Glomerular endothelial cell (primary cell): ENCODE measurements at places on chromosomes 13 and 19.

DNA sequence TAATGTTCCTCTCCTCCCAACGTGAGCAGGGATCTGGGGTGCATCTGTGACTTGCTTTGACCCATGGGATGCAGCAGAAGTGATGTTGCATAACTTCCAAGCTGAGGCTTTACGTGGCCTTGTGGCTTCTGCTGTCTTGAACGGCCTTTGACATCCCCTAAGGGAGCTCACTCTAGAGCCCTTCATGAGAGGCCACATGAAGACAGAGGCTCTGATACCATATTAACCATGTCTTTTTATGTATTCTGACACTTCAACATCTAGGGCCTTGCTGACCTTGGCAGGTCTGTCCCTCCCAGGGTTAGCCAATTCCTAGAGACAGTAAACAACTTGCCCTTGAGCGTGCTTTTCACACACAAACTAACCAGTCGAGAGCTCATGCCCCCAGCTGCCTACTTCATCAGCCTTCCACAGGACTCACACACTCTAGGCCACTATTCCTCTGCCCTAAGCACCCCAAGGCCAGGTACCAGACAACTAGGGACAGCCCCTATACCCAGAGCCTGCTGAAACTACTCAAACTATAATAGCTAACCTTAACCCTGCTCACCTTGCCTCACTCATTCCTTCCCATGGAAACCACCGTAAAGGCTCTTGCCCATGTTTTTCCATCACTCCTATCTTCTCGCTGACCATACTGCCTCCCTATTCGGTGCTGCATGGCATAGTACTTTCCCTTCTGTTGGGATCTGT, 45.4 kb downstream of the CCDC70 start:
- DNase-seq: no peak

- no peak for DNase-seq
Measured at GRCh38 chr13:93146584-93147297, 79.9 kb upstream of the GPC6 start.

- DNase-seq: no peak
Measured at GRCh38 chr19:2274185-2274711, 7.7 kb downstream of the PEAK3 start.

- no peak for DNase-seq
Measured at GRCh38 chr19:6084821-6085220, 25.5 kb downstream of the RFX2 start.

DNA sequence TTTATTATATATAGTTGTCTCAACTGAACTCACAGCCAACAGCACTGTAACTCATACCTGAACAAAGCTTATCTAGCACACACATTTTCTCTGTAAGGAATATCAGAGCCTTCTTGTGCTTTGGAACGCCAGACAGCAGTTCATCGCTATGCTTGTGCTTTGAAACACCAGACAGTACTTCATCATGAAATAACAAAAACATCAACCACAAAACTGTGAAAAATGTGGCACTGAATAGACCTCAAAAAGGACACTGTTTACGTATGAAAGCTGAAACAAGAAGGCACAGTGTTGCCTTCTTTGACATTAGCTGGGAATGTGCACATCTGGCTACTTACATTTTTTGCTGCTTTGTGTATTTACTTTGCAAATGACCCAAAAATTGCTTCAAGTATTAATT, 160.2 kb downstream of the PDS5B start:
- no peak for DNase-seq

DNA sequence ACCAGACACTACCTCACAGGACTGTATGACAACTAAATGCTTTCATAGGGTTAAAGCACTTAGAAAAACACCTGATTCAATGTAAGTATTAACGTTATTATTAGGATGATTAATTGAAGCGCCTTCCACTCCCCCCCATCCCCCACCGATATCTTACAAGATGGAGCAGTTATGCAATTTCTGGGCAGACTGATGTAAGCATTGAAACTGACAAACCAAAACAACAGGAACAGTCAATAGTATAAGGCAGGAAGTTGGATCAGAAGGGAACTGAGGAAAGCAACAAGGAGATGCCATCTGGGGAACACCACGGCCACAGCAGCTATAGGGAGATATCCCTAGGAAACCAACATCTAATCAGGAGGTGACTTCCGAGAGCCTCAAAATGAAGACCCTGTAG, 3.8 kb downstream of the LCP1 start:
- no peak for DNase-seq

DNA sequence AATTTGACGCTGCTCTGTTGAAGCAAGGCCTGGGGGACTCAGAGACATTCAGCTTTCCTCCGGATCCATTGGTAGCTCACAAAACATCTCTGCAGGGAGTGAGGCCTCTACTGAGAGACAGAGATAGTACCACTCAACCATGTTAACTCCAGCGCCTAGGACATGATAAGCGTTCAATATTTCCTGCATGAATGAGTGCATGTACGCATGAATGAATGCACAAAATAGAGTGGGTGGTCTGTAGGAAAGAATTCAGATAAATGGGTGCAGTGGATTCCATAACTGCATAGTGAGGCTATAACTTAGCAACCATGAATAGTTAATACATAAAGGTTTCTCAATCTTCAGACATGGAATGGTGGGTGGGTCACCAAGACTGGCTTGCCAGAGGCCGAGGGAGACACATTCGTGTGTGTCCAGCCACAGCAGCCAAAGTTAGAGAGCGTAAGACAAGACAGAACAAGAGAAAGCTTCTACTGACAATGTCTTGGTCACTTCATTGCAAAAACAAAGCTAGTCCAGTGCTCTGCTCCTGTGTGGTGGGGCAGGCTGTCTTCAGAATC, 36.3 kb upstream of the RCBTB2 start:
- no peak for DNase-seq

DNA sequence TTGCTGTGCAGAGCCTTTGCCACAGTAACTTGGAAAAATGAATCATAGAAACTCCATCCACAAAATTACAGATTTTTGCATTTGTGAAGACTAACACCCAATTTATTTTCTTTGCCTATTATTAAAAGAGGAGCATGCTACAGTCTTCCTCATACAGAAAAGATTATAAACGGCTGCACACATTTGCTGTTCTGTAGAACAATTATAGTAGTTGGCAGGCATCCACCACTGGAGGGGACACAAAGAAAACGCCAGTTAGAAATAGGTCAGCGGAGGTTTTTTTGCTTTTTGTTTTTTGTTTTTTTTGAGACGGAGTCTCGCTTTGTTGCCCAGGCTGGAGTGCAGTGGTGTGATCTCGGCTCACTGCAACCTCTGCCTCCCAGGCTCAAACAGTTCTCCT, 51.6 kb downstream of the SACS start:
- no peak for DNase-seq
